ENCODE measurements at places on chromosomes 2 and 18.
A peak's percentile ranks its signal among the peaks of the same experiment; 100 is the strongest.

- no peak for DNase-seq
These were observed 502.2 kb downstream of the NRXN1 start for GRCh38 chr2:50529600-50530218.

- DNase-seq, result no peak
These were observed 58.8 kb upstream of the NT5C1B start for GRCh38 chr2:18648161-18648560.

GRCh38 chr2:239236043-239236807 is 164.6 kb downstream of the HDAC4 start:
- no peak for DNase-seq

DNA sequence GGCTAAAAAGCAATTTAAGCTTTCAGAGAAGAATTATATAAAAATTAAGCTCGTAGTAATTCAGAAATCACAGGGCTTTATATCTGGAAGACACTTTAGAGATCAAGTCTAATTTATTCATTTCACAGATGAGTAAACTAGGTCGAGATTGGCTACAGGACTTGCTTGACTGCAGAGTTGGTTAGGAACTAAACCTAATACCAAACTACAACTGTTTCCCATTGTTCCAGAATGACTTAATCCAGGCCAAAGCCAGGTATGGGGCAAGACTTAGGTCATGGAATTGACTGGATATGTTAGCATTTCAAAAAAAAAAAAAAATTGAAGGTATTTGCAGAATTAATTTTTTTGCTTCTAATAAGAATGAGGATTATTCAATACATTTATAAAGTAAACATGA is 146.1 kb downstream of the RIT2 start:
- no peak for DNase-seq

GRCh38 chr2:47195148-47195547 is 40.0 kb upstream of the STPG4 start:
- DNase-seq, result peak; percentile 10

GRCh38 chr2:40416486-40416885 is 35.4 kb downstream of the SLC8A1 start:
- DNase-seq, result no peak

DNA sequence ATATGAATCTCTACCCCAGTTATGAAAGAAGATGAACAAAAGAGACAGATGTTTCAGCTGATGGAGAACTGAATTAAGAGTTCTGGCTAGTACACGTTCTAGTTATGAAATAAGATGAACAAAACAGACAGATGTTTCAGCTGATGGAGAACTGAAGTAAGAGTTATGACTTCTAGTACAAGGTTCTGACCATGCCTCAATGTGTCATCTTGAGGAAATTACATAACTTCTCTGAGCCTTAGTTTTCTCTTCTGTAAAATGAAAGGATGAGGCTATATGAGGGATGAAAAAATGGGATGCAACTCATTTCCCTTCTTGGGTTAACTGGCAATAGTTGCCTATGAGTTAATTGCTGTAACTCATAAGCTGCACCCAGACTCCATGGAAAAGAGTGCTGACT is 92.9 kb upstream of the WDR75 start:
- no peak for DNase-seq

Data from osteocyte (in vitro differentiated cells).